Aorta (tissue), 5 donors: ENCODE measurements at places on chromosomes 7 and 10. TPM values are rescaled to one million over a fixed set of nuclear protein-coding genes. Genes with fewer than 3 reads are reported as not detected.

The ELOVL3 gene
- polyA plus RNA-seq: not detected

The CASD1 gene
- polyA plus RNA-seq: 13.3 TPM

The C10orf95 gene
- not detected for polyA plus RNA-seq

The PON1 gene
- not detected for polyA plus RNA-seq

The STAG3 gene
- 1.7 TPM for polyA plus RNA-seq

The BHLHA15 gene
- 0.36 TPM for polyA plus RNA-seq

The NXPH1 gene
- polyA plus RNA-seq: not detected

The ZNF727 gene
- polyA plus RNA-seq: 1.1 TPM

The SND1 gene
- 73.2 TPM for polyA plus RNA-seq

The SORBS1 gene
- 372 TPM for polyA plus RNA-seq

The MMP21 gene
- not detected for polyA plus RNA-seq

The SLC16A9 gene
- 3.5 TPM for polyA plus RNA-seq

The JAKMIP3 gene
- 0.36 TPM for polyA plus RNA-seq

The BAMBI gene
- polyA plus RNA-seq: 4.8 TPM

The NUTM2B gene
- polyA plus RNA-seq: not detected

The KNDC1 gene
- 0.05 TPM for polyA plus RNA-seq

The ADRB1 gene
- not detected for polyA plus RNA-seq

The UCMA gene
- polyA plus RNA-seq: not detected

The SOSTDC1 gene
- polyA plus RNA-seq: not detected

The PAX4 gene
- not detected for polyA plus RNA-seq

The CEP55 gene
- polyA plus RNA-seq: 0.43 TPM

The NME8 gene
- polyA plus RNA-seq: 4.9 TPM

The PRKAR2B gene
- 2.6 TPM for polyA plus RNA-seq

The RASA4B gene
- 14.4 TPM for polyA plus RNA-seq

The SUN3 gene
- polyA plus RNA-seq: not detected

The RET gene
- not detected for polyA plus RNA-seq

The CCDC3 gene
- 50.0 TPM for polyA plus RNA-seq
